ENCODE measurements at places on chromosomes 4 and X.
A peak's percentile ranks its signal among the peaks of the same experiment; 100 is the strongest.

GRCh38 chrX:54473993-54474859 lies 21.8 kb downstream of the FGD1 start:
- DNase-seq, result no peak

GRCh38 chrX:133390676-133391075 lies 24.6 kb downstream of the GPC4 start:
- no peak for DNase-seq

- DNase-seq, result no peak
Measured at GRCh38 chr4:139576219-139576618, 20.2 kb upstream of the SETD7 start.

- no peak for DNase-seq
Measured at GRCh38 chrX:26606971-26607370, 391.0 kb downstream of the MAGEB5 start.

DNA sequence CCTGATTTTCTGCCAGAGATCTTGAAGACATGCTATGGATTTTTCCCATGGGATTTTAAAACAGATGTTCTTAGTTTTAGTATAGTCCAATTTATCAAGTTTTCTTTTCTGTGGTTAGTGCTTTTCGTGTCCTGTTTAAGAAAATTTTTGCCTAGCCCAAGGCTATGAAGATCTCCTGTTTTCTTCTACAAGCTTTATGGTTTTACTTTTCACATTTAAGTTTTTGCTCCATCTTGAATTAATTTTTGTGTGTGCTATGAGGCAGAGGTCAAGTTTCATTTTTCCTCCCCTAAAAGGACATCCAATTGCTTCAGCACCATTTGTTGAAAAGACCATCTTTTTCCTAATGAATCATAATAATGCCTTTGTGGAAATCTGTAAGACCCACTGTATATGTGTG lies 65.6 kb downstream of the POLR2B start:
- no peak for DNase-seq

GRCh38 chrX:146154191-146154590 lies 336.6 kb downstream of the SLITRK2 start:
- DNase-seq, result no peak

DNA sequence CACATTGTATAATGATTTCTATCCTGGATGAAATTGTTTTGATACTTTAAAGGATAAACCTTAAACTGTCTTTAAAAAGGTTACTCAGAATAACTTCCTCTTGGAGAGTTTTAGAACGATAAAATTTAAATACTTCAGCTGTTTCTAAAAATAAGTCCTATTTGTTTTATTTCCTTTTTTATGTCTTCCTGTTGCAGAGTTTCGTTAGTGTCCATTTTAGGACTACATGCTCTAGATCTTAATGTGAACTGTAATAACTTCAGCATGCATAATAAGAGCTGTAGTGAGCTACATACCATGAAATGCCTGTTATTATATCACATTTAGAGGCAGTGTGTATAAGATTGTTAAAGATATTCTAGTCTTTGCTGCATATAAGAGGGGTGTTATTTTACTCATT lies 14.6 kb downstream of the ATP10D start:
- DNase-seq, result no peak

DNA sequence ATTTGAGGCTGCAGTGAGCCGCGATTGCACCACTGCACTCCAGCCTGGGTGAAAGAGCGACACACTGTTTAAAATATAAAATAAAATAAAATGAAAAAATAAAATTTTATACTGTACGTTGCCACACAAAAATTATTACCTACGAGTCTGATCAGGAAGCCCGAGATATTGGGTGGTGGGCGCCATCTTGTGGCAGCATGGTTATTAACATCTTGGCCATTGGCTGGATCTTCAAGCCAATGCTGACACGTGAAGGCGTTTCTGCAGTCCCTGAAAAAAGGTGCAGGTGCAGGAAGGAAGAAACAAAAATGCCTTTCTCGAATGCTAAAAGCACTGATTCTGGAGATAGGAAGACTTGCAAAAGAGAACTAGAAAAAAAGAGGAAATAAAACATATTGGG lies 4.9 kb upstream of the TLR8 start:
- peak; percentile 61 for DNase-seq

- no peak for DNase-seq
Measured at GRCh38 chrX:39910651-39911050, 187.1 kb downstream of the BCOR start.

DNA sequence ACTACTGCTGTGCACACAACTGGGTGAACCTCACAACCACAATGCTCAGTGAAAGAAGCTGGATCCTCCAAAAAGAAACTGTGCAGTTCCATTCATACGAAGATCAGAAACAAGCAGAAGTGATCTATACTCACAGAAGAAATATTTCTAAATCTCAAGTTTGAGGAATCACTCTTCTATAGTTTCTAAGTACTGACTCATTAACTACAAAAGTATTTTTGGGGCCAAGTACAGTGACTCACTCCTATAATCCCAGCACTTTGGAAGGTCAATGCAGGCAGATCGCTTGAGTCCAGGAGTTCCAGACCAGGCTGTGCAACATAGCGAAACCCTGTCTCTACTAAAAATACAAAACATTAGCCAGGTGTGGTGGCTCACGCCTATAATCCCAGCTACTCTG lies 51.3 kb upstream of the RELL1 start:
- DNase-seq, result no peak

- no peak for DNase-seq
Measured at GRCh38 chr4:139844459-139845036, 178.9 kb downstream of the MGST2 start.

DNA sequence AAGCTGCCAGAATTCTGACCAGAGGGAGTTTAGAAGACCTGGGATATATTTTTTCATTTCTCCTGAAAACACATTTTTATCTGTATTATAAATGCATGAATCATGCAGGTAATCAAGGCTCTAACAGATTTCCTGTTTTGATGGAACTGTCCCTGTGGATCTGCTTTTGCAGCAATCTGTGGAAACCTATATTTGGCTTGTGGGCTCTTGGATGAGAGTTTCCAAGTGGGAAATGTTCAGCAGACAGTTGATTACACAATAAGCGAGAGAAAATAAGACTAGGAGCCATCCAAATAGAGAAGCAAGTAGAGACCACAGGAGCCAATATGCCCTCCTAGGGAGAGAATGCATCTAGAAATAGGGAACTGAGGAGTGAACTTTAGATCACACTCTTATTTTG lies 105.0 kb downstream of the NDST3 start:
- no peak for DNase-seq

DNA sequence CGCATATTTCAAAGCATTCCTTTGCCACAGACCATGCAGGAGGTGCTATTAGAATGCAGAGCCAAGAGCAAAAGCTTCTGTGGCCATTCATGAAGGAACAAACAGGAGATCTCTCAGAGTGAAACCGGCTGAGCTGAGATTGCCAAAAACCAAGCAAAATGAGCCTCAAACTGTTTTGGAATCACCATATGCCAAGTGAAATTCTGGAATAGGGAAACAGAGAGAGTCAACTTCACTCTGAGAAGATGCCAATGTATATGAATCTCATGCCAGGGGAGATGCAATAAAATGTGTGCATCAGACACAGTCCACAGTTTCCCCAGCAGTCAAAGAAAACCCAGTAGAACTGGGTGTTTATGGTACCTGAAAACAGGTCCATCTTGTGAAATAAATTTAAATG lies 42.3 kb downstream of the SRPX start:
- no peak for DNase-seq

DNA sequence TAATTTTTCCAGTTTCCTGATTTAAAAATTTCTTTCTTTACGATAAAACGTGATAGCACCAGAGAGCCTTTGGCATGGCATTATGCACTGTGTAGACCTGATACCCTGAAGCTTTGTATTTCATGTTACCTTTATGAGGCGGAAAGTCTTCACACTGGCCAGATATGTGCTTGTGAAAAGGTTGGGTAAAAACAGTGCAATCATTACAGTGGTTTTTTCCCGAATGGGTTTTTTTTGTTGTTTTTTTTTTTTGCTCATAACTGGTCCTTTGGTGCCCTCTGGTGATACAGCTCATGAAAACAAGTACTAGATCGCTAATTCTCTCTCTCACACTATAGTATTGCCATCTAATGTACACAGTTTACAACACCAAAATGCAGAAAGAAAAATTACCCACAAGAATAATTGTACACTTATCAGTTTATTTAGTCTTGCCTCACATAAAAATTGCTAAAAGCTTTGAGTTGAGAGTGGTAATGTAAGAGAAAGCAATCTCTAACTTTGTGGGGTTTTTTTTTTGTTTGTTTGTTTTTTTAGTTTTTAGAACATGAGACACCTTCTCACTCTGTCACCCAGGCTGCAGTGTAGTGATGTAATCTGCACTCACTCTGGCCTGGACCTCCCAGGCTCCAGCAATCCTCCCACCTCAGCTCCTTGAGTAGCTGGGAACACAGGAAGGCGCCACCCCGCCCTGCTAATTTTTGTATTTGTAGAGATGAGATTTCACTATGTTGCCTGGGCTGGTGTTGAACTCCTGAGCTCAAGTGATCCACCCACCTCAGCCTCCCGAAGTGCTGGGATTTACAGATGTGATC lies 21.3 kb downstream of the SPCS3 start:
- peak; percentile 22 for DNase-seq

GRCh38 chr4:123889507-123889906 lies 492.9 kb downstream of the SPRY1 start:
- DNase-seq, result no peak

GRCh38 chr4:109051054-109051453 lies 251.4 kb downstream of the COL25A1 start:
- DNase-seq, result no peak

- DNase-seq, result peak; percentile 81
Measured at GRCh38 chr4:24488399-24489164, 95.8 kb downstream of the DHX15 start.

DNA sequence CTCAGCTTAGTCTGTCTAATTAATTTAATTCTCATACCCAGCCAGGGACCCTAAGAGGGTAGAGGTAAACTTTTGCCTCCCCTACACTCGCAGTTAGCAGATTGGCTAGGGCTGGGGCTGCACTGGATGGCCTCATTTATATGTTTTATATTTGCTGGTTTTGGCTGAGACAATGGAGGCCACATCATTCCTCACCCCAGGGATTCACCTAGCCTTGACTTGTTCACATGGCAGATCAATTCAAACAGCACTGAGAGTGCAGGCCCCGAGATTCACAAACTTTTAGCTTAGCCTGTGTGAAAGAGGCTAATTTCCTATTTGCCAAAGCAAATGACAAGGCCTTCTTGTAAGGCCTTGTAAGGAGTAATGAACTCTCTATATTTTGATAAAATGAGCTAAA lies 844.4 kb downstream of the ARAP2 start:
- DNase-seq, result no peak

GRCh38 chr4:173534434-173534833 lies 4.4 kb upstream of the HAND2 start:
- no peak for DNase-seq

GRCh38 chr4:14877246-14878225 lies 124.7 kb upstream of the CPEB2 start:
- no peak for DNase-seq

- DNase-seq, result no peak
Measured at GRCh38 chr4:31365006-31365690, 645.0 kb downstream of the PCDH7 start.

DNA sequence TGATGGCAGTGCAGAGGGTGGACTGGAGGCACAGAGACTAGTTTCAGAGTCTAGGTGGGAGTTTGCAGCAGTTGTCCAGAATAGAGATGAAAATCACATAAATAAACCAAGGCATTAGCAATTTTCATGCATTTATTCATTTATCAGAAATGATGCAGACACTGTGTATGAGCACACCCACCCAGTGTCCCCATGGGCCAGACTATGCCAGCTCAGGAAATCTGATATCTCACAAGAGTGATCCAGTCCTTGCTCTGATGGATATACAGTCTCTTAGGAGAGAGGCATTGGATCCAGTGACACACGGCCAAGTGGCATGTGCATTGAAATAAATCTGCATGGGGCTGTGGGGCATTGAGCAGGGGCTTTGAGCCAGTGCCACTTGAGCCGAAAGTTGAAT lies 228.2 kb downstream of the FRMPD4 start:
- DNase-seq, result no peak

GRCh38 chr4:120921456-120922380 lies 808 bp downstream of the PRDM5 start:
- DNase-seq, result peak; percentile 81

DNA sequence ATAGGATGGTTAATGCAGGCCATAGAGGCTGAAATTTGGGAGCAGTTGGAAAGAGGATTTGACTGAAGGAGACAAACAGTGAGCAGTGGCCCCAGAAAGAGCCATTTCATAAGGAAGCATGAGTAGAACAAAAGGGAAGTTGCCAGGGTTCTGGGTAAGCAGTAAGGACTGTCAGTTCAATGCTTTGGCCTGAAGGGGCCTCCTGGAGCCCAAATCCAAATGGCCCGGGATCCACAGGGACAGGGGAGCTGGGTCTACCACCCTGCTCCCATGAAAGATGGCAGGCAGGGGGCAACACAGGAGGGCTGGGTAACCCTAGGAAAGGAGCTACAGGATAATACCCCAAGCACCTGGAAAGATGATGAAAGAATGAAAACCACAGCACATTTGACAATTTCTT lies 4.1 kb upstream of the INTS6L start:
- DNase-seq, result no peak

DNA sequence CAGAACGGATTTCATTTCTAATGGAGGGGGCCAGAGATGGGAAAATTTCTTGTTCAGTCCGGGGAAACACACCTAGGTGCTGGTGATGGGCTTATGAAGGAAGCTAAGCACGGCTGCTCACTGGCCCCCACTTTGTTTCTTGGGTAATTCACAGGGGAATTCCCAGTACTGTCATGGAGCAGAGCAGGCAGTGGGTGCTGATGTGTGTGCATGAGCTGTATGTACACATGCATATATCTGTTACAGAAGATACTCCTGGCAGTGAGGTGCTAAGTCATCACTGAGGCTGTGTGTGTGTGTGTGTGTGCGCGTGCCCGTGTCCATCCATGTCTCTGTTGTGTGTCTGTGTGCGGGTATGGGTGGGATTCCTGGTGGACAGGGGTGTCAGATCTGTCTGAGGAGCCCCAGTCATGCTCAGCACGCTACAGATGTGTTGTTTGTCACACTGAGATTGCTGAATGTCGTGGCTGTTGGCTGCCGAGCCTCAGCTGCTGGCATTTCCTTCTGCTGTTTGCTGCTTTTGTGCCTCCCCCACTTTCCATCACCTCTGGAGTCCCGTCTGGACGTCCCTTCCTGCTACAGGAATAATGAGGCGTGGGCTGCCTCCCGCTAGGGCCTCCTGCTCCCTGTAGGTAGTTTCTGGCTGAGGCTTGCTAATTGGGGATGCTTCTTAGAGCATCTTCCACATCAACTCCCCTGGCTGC lies 53.3 kb downstream of the JADE1 start:
- DNase-seq, result peak; percentile 10

GRCh38 chr4:163562496-163562895 lies 68.0 kb downstream of the TMA16 start:
- DNase-seq, result no peak

DNA sequence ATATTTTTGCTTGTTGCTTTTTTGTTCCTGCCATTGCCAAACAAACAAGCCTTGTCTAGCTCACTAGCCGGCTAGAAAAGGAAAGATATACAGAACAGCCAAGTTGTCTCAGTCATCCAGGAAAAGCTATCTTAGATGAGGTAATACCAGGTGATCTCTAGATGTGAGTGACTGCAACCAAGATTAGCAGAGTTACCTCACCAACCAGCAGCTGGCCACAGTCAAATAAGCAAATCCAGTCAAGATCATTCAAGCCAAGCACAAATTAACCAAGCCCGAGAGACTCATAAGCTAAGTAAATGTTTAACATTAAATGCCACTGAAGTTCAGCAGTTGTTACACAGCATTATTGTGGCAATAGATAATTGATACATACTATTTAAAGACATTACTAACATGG lies 108.6 kb downstream of the CENPC start:
- no peak for DNase-seq
